ENCODE measurements at places on chromosomes 5 and 9.

DNA sequence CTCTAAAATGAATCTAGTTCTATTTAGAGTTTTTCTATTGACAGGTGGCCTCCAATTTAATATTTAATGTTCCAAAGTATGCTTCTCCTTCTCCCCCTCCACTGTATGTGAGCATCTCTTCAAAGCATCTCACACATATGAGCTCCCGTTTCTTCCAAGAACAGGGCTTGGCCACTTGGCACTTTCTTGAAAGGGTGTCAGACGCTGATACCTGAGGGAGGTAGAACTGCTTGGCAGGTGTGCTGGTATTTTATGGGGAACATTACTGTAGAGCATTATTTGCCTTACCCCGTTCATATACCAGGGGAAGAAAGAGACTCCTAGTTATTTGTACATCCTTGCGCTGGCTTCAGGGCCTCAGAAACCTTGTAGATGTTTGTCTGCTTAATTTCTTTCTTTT is 1.9 kb downstream of the RCL1 start:
- no peak for DNase-seq

- no peak for DNase-seq
Measured at GRCh38 chr9:83432104-83432627, 106.0 kb downstream of the FRMD3 start.

GRCh38 chr5:10306806-10307205 is 896 bp downstream of the CMBL start:
- no peak for DNase-seq

GRCh38 chr5:2960294-2960693 is 208.8 kb upstream of the IRX2 start:
- DNase-seq = no peak

- no peak for DNase-seq
Measured at GRCh38 chr5:150114102-150114641, 27.8 kb upstream of the CSF1R start.

DNA sequence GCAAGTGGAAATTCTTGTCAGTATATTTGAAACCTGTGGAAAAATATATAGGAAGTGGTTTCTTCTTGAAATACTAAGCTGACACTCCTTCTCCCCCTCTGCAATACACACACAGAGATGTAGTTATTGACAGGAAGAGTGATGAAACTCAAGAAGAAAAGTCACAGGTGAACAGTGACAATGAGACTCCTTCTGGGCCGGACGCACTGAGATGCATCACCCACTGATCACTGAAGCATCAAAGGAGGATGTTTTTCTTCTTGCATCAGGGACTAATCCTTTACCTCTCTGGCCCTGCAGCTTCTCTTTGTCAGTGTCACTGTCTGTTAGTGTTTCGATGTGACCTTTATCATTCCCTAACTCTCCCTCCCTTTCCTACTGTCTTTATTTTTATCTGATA is 1864.2 kb upstream of the C9orf72 start:
- no peak for DNase-seq

DNA sequence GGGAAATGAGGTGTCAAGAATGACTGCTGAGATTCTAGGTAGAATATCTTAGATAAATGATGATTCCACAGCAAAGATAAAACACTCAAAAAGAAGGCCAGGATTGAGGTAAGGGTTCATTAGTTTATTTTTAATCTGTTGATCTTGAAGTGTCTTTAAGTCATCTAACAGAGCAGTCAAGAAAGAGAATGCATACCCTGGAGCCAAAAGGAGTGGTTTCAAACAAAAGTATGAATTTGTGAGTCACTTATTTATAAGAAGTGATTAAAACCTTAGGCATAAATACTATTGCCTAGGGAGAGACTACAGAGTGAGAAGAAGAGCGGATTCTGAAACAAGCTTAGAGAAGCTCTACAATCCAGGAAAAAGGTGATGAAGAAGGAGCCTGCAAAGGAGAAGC is 541.0 kb downstream of the DTWD2 start:
- DNase-seq = no peak

DNA sequence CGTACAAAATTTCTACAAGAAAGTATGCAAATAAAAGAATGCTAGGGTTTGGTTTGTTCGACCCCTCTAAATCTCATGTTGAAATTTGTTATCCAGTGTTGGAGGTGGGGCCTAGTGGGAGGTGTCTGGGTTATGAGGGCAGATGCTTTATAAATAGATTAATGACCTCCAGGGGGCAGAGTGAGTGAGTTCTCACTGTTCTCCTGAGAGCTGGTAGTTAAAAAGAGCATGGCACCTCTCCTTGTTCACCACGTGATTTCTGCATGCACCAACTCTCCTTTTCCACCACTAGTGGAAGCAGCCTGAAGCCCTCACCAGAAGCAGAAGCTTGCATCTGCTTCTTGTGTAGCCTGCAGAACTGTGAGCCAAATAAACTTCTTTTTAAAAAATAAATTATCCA is 50.4 kb upstream of the FAM170A start:
- peak; percentile 45 for DNase-seq

DNA sequence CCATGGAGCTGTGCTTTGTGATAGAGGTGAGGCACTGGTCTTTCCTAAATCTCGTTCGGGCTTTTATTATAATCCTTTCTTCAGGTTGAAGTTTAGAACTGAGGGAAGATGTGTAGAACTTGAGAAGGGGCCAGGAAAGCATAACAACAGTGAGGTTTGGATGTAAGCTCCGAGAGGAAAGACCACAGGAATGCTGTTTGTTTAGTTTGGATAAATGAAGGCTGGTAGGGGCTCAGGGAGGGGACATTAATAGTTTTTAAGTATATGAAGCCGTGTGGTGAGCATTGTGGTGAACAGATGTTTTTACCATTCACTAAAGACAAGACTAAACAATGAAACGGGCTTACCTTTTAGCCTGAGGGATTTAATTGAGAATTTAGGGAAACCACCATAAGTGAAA is 130.8 kb downstream of the ARHGAP26 start:
- no peak for DNase-seq

- DNase-seq = no peak
Measured at GRCh38 chr5:168790671-168791250, 211.6 kb upstream of the PANK3 start.

DNA sequence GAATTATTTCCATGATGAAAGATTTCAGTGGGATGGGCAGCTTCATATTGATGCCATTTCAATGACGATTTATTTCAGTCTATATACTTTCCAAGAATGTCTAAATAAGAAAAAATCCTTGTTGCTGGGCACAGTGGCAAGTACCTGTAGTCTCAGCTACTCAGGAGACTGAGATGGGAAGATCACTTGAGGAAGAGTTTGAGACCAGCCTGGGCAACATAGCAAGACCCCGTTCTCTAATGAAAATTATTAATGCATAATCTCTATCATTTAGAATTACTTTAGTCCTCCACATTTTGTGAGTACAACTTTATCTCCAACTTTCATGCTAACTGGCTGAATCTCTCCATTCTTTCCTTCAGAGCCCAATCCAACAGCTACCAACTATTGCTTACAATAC is 52.5 kb downstream of the PTBP3 start:
- no peak for DNase-seq

- DNase-seq = no peak
Measured at GRCh38 chr9:80013891-80014290, 442.1 kb downstream of the TLE4 start.

DNA sequence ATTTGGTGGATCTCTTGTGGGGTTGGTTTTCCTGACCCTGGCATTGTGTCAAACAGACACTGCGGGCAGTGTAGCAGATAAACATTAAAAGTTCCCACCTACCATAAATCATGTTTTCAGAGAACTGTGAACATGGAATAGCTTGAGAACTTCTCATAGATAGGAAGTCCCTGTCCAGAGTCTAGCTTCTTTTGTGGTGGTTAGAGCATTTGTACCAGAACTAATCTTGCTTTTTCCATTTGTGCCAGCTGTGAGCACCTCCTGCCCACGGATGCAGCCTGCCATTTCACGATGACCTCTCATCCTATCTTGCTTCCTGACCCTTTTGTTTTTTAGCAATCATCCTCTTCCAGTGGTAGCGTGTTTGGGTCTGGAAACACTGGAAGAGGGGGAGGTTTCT is 61.4 kb downstream of the FAM78A start:
- DNase-seq = no peak

GRCh38 chr9:2838371-2839000 is 5.4 kb downstream of the PUM3 start:
- no peak for DNase-seq

DNA sequence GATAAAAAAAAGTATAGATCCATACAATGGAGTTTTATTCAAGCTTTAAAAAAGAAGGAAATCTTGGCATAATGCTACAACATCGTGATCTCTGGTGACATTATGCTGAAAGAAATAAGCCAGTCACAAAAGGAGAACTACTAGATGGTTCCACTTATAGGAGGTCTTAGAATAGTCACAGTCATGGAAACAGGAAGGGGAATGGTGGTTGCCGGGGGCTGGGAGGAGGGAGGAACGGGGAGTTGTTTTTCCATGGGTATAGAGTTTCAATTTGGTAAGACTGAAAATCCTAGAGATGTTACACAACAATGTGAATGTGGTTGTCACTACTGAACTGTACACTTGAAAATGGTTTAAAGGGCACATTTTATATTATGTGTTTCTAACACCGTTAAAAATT is 94.5 kb downstream of the CFAP90 start:
- no peak for DNase-seq

DNA sequence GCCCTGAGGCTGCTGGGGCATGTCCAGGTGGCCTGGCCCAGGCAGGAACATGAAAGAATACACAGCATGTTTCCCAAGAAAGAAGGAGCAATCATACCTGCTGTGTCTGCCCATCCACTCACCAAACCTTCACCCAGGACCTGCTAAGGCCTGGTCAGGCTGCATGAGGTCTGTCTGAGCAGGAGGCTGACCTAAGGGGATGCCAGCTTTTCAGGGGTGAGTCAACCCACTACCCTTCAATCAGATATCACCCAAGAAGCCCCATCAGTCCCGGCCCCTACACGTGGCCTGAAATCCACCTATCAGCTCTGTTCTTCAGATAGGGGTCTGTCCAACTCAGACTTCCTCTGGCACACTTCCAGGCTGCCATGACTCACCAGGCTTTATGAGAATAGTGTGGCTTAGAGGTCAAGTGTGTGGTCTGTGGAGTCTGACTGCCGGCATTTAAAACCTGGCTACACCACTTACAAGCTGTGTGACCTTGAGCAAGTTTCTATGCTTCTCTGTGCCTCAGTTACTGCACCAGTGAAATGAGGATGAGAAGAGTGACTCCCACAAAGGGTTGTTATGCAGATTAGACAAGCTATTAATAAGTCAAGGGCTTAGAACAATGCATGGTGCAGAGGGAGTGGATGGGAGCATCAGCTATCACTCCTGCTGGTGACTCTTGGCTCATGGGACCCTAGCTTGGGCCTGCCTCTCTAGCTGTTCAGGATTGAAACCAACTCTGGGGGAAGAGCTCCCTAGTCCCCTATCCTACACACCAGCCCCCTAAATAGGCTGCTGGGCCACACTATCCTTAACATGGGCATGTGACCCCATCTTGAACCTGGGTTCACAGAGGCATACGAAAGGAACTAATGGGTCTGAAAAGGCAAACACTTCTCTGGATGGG is 130.3 kb downstream of the PAX5 start:
- DNase-seq = no peak

GRCh38 chr5:171688696-171689495 is 96.7 kb upstream of the SMIM23 start:
- no peak for DNase-seq

- no peak for DNase-seq
Measured at GRCh38 chr5:102794047-102794446, 38.9 kb downstream of the PAM start.

- DNase-seq = no peak
Measured at GRCh38 chr5:94901191-94901979, 282.9 kb downstream of the SLF1 start.

GRCh38 chr5:147426640-147427327 is 83.1 kb downstream of the DPYSL3 start:
- no peak for DNase-seq

GRCh38 chr9:99109522-99109921 is 4.6 kb downstream of the TGFBR1 start:
- DNase-seq = no peak

DNA sequence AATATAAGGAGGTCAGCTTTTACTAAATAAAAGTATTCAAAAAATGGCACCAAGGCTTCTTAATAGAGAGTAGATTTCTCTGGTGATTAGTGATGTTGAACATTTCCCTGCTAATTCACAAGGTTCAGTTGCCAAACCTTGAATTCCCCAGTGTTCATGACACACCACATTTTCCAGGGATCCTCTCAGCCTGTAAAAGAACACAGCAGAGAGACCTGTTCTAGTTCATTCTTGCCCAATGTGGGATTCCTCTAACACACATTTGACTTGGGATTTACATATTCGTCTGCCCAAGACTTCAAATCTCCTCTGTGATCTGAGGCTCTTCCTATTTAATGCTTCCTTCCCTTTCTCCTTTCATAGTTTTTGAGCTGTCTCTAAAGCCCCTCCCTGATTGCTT is 273.2 kb upstream of the CDH9 start:
- DNase-seq = no peak

DNA sequence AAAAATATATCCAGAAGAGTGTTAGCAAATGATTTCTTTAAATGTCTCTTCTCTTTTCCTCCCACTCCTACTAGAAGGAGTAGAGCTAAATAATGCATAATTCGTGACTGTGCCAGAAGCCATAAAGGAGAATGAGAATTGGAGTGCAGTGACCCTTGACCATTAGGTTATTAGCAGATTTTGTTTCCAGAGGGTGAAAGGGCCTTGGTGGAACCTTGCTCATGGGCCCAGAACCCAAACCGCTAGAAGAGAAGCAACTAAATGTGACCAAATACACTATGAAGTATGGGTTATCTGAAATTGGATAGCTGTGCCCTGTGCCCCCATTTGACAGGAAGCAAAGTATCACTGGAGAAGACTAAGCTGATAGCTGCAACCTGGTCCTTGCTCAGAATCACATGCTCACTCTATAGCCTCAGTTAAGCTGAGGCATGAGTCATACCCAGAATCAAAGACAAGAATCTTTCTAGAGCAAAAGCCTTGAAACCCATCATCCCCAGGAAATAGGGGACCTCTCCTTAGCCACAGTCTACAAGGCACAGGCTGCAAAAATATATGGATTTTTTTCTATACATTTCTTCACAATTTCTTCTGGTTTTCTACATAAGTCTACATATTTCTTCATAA is 36.3 kb downstream of the CAPSL start:
- peak; percentile 96 for DNase-seq

- no peak for DNase-seq
Measured at GRCh38 chr9:120944434-120944843, 17.8 kb upstream of the TRAF1 start.

GRCh38 chr9:76399856-76400255 is 5.6 kb upstream of the RFK start:
- DNase-seq = no peak
